ENCODE measurements at places on chromosomes 1 and 21.
A peak's percentile ranks its signal among the peaks of the same experiment; 100 is the strongest.

DNA sequence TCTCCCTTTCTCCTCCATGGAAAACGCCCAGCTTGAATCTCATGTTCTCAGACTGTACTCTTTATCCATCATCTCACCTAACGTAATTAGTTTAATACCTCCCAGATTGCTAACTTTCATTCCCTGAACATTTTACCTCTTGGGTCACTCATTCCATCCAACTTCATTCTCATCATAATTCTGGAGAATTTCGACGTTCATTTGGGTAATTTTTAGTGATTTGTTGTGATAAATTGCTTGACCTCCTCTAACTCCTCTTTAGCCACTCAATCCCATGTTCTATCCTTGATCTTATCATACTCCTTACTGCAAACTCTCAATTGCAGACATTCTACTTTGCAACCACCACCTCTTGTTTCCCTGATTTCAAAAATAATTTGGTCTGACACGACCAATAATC, 28.4 kb downstream of the RPE65 start:
- DNase-seq, result no peak

GRCh38 chr1:33841494-33841893, 22.4 kb upstream of the HMGB4 start:
- no peak for DNase-seq

GRCh38 chr21:37799211-37800056, 116.8 kb downstream of the KCNJ6 start:
- peak; percentile 30 for DNase-seq

GRCh38 chr21:38982096-38982495, 176.4 kb downstream of the ETS2 start:
- no peak for DNase-seq

- DNase-seq, result no peak
These were observed 61.3 kb downstream of the VCAM1 start for GRCh38 chr1:100780814-100781213.

GRCh38 chr1:113479713-113480676, 89.7 kb downstream of the MAGI3 start:
- DNase-seq, result peak; percentile 9

DNA sequence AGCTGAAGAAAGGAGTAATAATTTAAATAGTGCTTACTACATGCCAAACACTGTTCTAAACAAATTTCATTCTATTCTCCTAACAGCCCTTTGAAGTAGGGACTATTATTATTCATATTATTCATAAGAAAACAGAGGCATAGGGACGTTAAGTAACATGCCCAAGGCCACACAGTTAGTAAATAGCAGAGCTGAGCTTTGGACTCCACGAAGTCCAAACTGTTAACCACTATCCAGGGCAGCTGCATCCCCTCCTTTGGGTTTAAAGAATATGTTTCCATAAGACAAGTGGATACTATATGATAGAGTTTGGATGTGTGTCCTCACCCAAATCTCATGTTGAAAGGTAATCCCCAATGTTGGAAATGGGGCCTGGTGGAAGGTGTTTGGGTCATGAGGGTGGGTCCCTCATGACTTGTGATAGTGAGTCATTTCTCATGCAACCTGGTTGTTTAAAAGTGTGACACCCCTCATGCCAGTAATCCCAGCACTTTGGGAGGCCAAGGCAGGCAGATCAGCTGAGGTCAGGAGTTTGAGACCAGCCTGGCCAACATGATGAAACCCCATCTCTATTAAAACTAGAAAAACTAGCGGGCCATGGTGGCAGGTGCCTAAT, 144.0 kb upstream of the CXADR start:
- no peak for DNase-seq

DNA sequence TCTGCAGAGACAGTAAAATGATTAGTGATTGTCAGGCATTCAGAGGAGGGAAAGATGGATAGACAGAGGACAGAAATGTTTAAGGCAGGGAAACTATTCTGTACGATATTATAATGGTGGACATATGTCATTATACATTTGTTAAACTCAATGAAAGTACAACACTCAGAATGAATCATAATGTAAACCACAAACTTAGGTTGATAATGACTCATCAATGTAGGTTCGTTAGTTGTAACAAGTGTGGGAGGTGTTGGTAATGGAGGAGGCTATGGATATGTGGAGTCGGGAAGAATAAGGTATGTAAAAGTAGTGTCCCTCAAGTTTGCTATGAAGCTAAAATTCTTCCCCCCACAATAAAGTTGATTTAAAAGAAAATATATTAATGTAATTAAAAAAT, 455.0 kb downstream of the BRINP3 start:
- peak; percentile 65 for DNase-seq

DNA sequence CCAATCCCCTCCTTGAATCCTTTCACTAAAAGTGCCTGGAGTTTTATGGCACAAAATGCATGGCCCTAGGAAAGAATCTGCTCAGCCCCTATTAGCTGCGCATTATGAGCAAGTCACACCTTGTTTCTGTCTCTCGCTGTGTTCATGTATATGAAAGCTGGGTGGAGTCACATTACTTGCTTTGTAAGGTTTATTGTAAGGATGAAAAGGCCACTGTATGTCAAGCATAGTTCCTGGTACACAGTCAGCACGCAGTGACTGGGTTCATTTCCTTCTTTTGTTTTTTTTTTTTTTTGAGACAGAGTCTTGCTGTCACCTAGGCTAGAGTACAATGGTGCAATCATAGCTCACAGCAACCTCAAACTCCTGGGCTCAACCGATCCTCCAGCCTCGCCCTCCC, 6.7 kb upstream of the SLC9A1 start:
- no peak for DNase-seq

GRCh38 chr21:45533846-45534635, 8.2 kb downstream of the SLC19A1 start:
- DNase-seq, result no peak

DNA sequence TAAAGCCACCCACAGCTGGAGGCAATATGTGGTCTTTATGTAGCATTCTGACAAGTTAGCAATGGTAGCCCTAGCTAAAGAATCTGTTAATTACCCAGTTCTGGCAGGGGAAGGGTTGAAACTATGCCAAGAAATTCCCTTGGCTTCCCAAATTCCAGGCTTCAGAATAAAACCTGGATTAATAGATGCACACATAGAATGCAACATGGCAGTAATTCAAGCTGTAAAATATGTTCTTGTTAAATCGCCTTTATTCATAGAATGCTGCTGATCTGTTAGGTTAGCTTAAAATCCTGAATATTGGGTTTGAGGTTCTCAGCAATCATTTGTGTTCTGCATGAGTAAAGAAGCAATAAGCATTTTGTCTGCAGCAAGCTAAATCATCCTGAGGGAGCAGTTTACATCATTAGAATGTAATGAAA, 80.1 kb downstream of the ZNF326 start:
- DNase-seq, result no peak

DNA sequence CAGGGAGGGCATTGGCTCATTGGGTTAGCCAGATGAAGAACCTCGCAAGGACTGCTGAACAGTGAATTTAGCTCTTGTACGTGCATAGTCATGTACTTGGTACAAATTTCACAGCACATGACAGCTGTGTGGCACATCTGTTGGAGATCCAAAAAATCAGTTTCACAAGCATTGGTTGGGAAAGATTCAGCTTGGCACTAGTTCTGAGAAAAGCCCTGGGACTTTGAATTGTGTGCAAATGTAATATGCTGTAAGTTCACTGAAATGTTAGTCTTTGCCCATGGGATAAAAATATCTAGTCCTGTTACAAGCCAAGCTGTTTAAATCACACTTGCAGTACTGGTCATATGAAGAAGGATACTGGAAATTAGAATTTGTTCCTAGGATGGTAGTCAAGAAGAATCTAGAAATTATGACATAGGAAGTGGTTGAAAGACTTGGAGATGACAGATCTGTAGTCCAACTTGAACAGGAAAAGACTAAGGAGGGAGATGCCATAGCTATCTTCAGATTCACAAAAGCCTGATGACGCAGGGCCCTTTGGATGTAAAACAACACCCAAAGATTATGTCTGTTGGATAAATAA, 19.2 kb downstream of the LAMC2 start:
- DNase-seq, result no peak

- DNase-seq, result no peak
These were observed 33.2 kb upstream of the FOXD3 start for GRCh38 chr1:63289135-63289534.

DNA sequence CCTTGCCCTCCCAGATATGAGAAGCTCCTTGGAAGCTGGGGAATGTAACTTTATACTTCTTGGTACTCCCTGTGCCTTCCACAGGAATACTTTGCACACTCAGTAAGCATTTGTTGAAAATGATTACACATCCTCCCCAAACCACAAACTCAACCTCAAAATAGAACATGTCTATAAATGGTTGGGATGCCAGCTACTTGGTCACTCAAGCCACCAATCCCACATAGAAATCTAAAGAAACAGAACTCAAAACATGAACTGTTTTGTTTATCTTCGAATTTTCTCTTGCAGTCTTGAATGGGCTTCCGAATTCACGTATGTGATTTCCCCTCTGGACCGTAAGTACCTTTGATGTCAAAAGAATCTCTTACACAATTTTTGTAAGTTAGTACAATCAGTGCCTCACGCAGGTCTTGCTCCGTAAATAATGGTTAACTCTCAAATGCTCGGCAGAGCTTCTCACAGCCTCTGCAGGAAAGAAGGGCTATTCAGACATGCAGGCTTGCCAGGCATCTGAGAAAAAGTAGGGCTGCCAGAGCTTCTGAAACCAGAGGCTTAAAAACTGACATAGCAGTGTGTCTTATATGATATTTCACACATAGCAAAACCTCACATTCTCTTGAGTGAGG, 26.9 kb downstream of the SORT1 start:
- peak; percentile 96 for DNase-seq

GRCh38 chr1:218350035-218350525, 4.9 kb downstream of the TGFB2 start:
- DNase-seq, result no peak

DNA sequence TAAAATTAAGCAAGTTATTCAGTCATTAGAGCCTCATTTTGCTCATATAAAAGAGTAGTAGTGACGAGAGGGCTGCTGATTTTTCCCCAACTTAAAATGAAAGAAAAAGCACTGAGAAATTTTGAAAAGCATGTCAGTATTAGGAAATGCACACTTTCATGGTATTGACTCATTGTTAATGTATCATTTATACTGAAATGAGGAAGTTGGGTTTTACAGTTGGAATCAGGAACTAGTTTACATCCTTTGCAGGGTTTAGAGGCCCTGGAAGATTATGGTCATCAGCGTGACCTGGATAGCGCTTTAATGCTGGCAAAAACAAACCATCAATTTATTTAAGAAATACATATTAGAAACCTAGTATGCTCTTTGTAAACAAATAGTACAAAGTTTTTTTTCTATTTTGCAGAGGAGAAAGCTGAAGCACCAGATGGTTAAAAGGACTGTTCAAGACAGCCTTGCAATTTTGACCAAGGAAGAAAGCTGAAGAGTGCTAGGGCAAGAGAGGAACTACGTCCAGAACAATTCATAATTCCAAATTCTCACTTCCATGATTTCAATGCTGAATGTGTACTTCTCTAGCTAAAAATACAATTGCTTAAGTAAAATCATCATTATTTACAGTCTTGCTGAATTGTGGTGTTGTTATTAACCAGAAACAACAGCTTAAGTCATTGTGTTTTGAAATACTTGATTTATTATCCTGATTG, 94.8 kb upstream of the SGIP1 start:
- peak; percentile 16 for DNase-seq

GRCh38 chr1:2645776-2646175, 13.0 kb upstream of the MMEL1 start:
- DNase-seq, result no peak
